ENCODE measurements at places on chromosomes 7 and 10. TPM values are rescaled to one million over a fixed set of nuclear protein-coding genes. Genes with fewer than 3 reads are reported as not detected.

The CPXM2 gene
- total RNA-seq, result not detected

The GPER1 gene
- not detected for total RNA-seq

DNA sequence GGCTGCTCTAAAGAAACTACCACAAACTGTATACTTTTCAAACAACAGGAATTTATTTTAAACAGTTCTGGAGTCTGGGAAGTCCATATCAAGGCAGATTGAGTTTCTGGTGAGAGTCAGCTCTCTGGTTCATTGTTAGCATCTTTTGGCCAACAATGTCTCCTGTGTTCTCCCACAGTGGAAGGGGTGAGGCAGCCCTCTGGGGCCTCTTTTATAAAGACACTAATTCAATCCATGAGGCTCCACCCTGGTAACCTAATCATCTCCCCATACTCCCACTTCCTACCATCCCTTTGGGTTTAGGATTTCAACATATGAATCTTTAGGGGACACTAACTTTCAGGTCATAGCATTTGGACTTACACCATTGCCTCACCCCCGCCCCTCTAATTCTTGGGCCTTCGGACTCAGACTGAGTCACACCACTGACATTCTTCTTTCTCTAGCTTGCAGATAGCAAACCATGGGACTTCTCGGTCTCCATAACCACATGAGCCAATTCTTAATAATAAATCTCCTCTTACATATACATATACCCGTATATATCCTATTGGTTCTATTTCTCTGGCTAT is 64.3 kb upstream of the ANTXRL start:
- no peaks in the 10 kb centered on the region for H3K27me3 ChIP-seq
- H3K36me3 ChIP-seq, result peaks cover 17% of the 10 kb centered on the region
- DNase-seq, result no peak
- no peak overlapping the region for H3K4me3 ChIP-seq
- no peak overlapping the region for H3K27ac ChIP-seq

GRCh38 chr10:71765906-71766716 is 7.2 kb downstream of the VSIR start:
- DNase-seq, result no peak
- no peaks in the 10 kb centered on the region for H3K27me3 ChIP-seq
- H3K27ac ChIP-seq, result peak overlapping the region; percentile 55
- peaks cover 78% of the 10 kb centered on the region for H3K4me1 ChIP-seq
